Placental pericyte (primary cell): ENCODE measurements at places on chromosomes 1 and 21. TPM values are rescaled to one million over a fixed set of nuclear protein-coding genes. Genes with fewer than 3 reads are reported as not detected.

The PLEKHN1 gene
- total RNA-seq = 0.66 and 4.9 TPM in 2 replicates

The REN gene
- 0.29 and 0.66 TPM in 2 replicates for total RNA-seq

The OLIG1 gene
- total RNA-seq = not detected in 2 replicates

The CHI3L2 gene
- not detected in 2 replicates for total RNA-seq

The AMPD2 gene
- 92.6 and 124 TPM in 2 replicates for total RNA-seq

The SELENOF gene
- 152 and 213 TPM in 2 replicates for total RNA-seq

The NBPF6 gene
- 1.1 TPM in 1 of 2 replicates, not detected in the other for total RNA-seq

The SPRR3 gene
- total RNA-seq = not detected in 2 replicates
